ENCODE measurements at places on chromosomes 5 and 9.

- peak; percentile 84 for ATAC-seq
These were observed 111.8 kb upstream of the SLC44A1 start for GRCh38 chr9:105132606-105133005.

DNA sequence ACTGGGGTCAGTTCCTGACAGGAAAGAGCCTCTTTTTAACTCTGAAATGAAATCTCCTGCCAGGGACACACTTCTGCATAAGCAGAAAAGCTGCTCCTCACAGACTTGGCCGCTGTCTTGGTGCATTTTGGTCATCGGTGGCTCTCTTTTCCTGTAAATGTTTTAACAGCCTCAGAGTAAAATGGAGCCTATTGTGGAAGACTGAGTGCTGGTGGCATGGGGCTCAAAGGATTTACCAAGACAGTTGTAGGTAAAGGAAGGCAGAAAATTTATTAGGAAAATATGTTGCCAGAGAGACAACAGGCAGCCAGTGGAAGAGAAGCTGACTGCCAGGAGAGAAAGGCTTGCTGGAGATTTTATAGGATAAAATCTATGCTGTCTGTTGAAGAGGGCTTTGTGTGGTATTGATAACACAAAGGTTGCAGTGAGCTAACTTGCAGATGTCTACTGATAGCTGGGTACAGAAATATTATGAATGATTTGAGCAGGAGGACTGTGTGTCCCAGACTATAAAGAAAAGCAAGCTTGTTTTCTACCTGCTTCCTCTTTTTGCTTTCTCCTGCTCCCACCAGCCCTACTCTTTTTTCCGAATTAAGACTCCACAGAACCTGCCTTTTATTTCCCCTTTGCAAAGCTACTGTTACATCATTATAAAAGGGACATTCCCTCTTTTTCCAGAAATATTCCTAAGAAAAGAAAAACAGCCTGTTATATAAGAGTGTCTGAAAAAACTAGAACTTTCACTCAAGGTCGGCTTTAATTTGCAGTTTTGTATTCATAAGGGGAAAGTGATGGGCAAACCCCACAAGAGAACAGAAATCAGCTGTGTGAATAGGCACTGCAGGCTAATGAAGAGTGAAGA, 27.9 kb upstream of the IFNA14 start:
- no peak for ATAC-seq

DNA sequence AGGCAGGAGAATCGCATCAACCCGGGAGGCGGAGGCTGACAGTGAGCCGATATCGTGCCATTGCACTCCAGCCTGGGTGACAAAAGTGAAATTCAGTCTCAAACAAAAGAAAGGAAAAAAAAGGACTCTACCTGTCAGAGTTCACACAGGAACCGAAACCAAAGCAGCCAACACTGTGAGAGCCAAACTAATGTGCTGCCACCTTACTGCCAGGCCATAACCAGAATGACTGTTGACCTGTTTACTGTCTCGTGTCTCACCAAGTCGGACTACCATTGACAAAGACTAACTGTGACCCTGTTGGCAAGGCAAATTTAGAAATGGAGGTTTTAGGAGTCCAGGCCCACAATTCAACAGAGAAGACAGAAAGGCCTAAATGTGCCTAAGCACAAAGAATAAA, 112.4 kb downstream of the ANXA2R start:
- no peak for ATAC-seq

DNA sequence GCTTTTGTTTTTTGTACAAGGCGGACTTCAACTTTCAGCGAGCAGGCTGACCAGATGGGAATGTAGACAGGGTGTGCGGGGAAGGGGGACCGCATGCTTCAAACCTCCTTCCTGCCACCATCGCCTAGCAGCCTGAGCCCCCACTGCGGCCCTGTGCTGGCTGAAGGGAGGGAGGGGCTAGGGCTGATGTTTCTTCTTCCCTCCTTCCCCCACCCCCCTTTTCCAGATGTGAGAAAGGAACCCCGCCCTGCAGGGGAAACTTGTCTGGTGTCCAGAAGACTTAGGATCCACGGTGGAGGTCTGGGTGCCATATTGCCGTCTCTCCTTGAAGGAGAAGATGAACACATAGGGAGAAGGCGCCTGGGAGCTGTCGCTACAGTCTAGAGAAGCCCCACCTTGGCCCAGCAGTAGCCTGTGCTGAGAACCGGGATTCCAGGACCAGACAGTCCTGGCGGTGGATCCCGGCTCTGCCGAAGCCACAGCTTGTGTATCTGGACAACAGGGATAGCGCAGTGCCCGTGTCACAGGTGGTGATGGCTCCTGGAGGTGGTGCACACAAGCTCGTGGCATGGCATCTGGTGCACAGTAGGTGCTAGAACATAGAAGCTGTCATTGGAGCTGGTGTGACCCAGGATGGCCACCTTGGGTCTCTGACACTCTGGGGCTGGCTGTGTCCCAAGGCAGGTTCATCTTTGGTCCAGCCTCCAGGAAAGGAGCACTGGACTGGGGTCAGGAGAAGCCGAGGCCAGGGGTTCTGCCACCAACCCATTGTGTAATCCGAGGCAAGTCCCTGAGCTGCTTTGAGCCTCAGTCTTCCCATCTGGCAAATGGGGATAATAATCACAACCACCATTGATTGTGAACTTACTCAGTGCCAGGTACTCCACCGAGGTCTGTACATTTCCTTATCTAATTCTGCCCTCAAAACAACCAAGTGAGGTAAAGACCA, 205.6 kb downstream of the C9orf50 start:
- ATAC-seq = no peak

GRCh38 chr5:29005386-29005785, 1967.0 kb upstream of the CDH9 start:
- no peak for ATAC-seq

DNA sequence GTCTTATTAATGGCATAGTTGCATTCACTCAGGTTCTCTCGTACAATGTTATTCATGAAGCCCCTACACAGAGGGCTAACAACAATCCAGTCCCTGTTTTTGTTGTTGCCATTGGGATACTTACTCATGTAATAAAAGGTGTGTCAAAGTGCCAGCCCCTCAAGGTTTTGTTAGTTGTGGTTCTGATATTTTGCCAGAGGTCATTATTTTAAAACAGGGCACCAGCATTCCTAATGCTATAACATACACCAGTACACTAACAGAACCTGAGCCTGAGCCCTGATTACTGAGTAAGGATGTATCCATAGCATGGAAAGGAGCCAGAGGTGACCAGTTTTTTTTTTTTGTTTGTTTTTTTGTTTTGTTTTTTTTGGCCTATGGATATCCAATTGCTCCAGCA, 50.2 kb downstream of the SMC2 start:
- no peak for ATAC-seq

DNA sequence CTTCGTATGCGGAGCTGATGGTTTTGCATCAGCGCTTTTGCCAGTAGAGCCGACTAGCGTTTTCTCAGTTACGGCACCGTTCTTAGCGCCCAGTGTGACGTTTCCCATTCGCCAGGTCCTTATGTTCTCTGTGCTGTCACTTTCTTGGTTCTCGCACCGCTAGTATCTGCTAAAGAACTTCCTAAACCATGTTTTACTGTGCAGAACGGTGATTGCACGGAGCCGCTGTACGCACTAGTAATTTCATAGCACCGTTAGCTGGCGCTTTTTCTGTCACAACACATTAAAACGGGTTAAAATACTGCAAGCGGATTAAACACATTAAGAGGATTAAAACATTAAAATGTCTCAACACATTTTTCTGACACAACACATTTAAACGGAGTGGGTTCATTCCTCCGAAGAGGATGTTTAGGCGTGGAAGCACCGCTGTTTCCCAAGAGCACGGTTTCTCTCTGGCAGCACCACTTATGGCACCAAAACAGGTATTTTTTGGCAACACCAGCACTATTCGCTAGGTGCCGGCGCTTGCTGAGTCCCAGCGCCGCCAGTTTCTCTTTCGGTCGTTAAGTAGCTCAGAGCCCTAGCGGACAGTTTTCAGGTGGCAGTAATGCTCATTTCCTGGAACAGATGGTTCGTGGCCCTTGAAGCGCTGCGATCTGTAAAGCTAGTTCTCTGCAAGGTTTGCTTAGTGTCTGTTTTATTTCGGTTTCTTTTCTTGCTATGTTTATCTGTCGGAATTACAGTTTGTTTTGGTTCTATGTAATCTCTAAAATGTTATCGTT, 20.3 kb downstream of the ANXA2R start:
- peak; percentile 72 for ATAC-seq

- peak; percentile 99 for ATAC-seq
These were observed 33.5 kb downstream of the TLX3 start for GRCh38 chr5:171342362-171343111.

DNA sequence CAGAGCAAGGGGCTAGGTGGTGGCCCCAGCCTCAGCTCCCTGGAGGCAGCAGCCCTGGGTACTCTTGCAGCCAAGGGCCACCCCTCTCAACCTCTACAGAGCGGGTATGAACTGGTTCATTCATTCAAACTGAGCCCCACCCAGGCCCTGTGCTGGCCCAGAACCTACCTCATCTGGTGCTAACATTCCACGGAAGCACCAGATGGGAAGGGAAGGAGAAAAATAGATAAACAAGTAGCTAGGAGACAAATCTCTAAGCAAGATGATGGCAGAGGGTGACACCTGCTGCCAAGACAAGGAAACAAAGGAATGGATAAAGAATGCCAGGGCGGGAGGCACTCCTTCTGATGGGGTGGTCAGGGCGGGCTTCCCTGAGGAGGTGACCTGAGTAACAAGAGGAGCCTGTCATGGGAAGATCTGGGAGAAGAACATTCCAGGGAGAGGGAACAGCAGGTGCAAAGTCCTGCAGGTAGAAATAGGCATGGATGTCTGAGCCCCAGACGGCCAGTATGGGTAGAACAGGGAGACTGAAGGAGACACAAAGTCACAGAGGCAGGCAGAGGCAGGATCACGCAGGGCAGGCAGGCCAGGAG, 6.1 kb downstream of the ST6GALNAC4 start:
- peak; percentile 52 for ATAC-seq

GRCh38 chr5:120016717-120017382, 387.5 kb downstream of the FAM170A start:
- no peak for ATAC-seq

DNA sequence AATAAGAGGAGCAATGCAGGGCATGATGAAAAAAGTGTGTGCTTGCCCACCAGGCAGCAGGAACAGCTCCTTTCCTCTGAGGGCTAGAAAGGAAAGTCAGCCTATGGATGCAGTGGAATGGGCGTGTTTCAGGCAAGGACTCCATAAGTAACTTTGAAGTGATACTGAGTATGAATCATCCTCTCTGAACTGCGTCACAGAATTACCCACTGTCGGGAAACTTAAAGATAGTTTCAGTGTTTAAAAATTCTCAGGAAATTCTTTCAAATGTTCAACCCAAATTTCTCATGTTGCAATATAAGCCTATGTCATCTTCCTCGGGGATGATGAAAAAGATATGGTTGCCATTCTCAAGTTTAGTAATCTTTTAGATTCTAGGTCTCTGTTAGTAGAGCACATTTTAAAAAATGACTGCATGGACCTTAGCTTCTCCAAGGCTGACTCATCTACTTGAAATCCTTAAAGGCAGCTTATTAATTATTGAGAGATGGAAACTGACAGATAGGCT, 27.7 kb downstream of the PTCD2 start:
- peak; percentile 98 for ATAC-seq

GRCh38 chr9:136173648-136174290, 31.2 kb downstream of the LHX3 start:
- no peak for ATAC-seq

- ATAC-seq = no peak
These were observed 5.7 kb downstream of the HBEGF start for GRCh38 chr5:140340605-140341121.

- no peak for ATAC-seq
These were observed 49.4 kb downstream of the ITGA1 start for GRCh38 chr5:52837068-52837467.

GRCh38 chr5:169289520-169289919, 11.4 kb downstream of the SLIT3 start:
- ATAC-seq = peak; percentile 50

GRCh38 chr9:89375191-89375760, 57.0 kb downstream of the SECISBP2 start:
- ATAC-seq = peak; percentile 55

- peak; percentile 4 for ATAC-seq
These were observed 10.6 kb downstream of the MYOZ3 start for GRCh38 chr5:150671509-150672236.

DNA sequence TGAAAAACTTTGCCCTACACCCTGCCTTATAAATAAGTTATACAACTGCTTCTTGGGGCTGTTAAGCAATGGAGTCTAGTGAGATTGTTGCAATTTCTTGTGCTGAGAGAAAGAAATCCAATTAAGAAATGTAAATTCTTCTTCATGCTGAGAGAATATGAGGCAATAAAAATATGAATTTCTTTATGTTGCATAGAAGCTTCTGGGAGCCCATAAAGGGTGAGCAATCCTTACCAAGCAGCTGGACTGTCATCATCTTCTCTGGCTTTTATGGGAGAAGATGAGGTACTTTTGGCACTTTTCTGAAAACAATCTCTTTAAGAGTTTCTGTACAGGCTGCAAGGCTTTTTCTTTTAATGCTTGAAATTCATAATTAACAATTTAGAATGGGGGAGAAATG, 204.3 kb downstream of the DMRTA1 start:
- ATAC-seq = no peak

GRCh38 chr5:35674049-35674448, 56.4 kb downstream of the SPEF2 start:
- ATAC-seq = no peak

GRCh38 chr5:160638161-160638742, 213.8 kb downstream of the ATP10B start:
- no peak for ATAC-seq

GRCh38 chr9:128706671-128707381, 4.5 kb downstream of the PKN3 start:
- no peak for ATAC-seq

DNA sequence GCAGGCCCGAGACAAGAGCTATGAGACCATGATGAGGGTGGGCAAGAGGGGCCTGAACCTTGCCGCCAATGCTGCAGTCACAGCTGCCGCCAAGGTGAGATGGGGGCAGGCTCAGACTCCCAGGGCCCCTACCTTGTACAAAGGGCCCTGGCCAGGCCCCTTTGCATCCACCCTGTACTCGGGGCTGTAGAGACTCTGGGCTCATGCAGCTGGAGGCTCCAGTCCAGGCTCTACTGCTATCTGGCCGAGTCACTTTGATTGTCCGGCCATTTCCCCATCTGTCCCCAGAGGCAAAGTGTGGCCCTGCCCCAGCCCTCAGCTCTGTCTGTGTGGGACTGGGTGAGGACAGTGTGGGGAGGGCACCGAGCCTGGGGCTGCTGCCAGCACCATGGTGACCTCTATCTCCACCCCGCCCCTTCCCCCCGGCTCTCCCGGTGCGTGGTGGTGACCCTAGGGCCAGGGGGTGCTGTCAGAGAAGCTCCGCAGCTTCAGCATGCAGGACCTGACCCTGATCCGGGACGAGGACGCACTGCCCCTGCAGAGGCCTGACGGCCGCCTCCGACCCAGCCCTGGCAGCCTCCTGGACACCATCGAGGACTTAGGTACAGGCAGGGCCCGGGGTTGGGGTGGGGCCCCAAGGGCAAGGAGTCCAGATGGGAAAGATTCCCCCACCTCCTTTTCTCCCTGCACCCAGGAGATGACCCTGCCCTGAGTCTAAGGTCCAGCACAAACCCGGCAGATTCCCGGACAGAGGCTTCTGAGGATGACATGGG, 6.1 kb downstream of the REEP2 start:
- ATAC-seq = no peak

GRCh38 chr9:97592126-97592525, 41.0 kb downstream of the TSTD2 start:
- no peak for ATAC-seq

- peak; percentile 64 for ATAC-seq
These were observed 680 bp downstream of the GLRA1 start for GRCh38 chr5:151923866-151924476.

GRCh38 chr5:145111420-145111819, 723.7 kb downstream of the PRELID2 start:
- ATAC-seq = no peak

- ATAC-seq = no peak
These were observed 27.7 kb downstream of the PCSK5 start for GRCh38 chr9:75918154-75918553.
